ENCODE measurements at places on chromosomes 1 and 21.

GRCh38 chr1:15181564-15181963 lies 28.0 kb downstream of the TMEM51 start:
- DNase-seq, result no peak

DNA sequence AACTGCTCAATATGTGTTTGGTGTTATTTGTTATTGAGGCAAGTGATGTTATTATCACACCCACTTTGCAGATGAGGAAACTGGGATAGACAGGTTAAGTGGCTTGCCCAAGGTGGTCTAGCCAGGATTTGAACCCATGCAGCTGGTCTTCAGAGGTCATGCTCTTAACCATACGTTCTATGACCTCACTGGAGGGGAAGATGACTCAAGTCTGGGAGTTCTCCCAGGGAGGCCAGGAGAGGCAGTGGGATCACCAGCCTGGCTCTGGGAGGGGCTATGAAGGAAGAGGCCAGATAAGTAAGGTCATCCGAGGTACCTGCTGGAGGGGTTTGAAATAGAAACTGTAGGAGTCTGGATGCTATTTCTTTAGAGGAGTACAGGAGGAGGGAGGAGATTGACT lies 95.3 kb downstream of the NAV1 start:
- DNase-seq, result no peak

DNA sequence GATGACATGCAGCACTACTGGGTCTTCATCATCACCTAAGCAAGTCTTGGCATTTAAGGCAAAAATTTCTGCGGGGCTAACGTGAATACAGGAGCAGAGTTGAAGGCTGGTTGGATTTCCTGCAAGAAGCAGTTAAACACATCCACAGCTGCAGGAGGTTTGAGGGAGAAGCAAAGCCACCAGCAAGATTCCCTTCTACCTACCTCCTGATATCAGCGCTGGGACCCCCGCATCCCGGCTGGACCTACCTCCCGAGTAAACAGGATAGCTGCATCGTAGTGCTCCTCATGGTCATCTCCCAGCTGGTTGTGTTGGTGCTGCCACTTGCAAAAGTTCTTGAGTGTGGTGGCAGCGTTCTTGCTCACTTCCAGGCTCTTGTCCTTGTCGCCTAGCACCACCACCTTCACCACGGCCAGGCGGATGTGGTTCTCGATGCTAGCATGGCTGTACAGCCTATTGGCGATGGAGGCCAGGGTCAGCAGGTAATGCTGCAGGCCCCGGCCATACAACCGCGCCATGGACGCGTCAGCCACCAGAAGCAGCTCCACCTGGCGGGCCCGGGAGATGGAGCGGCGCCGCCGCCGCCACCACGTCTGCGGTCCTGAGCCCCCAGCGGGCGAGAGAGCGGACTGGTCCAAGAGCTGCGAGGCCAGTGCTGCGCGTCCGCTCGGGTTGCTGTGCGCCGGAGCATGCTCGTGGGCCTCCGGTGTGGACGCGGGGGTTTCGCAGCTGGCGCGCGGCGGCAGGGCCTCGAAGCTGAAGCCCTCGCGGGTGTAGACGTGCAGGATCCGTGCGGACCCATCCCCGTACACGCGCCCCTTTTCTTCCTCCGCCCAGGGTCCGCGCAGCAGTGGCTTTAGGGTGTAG lies 1.6 kb downstream of the ADAMTS5 start:
- no peak for DNase-seq

GRCh38 chr1:210728437-210729149 lies 399.9 kb downstream of the HHAT start:
- DNase-seq, result no peak

Data from T-helper 2 cell treated with Interferon-gamma antibody and Interleukin-4, amounts not matched to agents 5 μg/mL and 100 μg/mL, for 36 hours (primary cell).